ENCODE measurements at places on chromosomes 6 and 20.

- DNase-seq: peak; percentile 28
These were observed 16.9 kb upstream of the ZSCAN9 start for GRCh38 chr6:28208111-28208659.

DNA sequence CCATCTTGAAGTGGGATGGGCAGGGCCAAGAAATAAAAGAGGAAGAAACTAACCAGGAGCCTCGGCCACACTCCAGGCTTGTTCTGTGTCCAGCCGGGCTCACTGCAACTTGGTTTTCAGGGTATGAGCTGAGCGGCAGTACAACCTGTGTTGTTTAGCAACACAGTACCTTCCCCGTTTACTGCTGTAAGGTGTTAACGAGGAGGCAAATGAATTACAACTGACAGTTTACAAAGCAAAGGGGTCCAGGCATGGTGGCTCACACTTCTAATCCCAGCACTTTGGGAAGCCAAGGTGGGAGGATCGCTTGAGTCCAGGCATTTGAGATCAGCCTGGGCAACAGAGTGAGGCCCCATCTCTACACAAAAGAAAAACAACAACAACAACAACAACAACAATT, 481.3 kb upstream of the SULF2 start:
- no peak for DNase-seq

DNA sequence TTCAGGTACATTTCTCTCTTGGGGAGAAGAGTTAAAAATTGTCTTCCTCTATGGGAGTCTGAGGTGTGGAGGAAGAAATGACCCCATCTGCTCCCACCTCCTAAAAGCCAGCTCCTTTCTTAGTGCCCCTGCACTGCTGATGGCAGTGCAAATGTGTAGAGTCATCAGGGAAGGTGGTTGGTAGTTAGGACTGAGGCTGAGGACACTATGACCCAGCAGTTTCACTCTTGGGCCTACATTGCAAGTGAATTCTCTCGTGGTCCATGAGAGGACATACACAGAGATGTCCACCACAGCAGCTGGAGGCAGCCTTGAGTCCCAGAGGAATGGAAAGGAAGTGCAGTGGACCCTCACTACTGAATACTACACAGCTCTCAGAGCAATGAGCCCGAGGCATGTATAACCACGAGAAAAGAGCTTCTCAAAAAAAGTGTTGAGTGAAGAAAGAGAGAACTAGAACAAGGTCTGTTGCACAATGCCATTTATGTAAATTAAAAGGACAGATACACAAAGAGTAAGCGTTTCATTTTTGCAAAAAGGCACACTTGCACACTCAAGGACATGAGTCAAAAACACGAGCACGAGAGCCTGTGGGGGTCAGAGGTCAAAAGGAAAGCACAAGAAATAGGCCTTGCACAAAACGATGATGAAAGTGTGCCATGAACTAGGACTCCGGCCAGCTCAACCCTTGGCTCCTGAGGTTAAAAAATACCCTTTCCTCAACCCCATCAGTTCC, 308.2 kb upstream of the PRND start:
- no peak for DNase-seq

- DNase-seq: no peak
These were observed 11.8 kb upstream of the THBD start for GRCh38 chr20:23061262-23061661.

GRCh38 chr20:21632031-21632734, 73.3 kb upstream of the PAX1 start:
- no peak for DNase-seq

- DNase-seq: no peak
These were observed 993.8 kb upstream of the MAP3K7 start for GRCh38 chr6:91580635-91581034.

- DNase-seq: no peak
These were observed 51.6 kb upstream of the CTNNBL1 start for GRCh38 chr20:37642246-37642645.

- DNase-seq: no peak
These were observed 35.1 kb downstream of the SRC start for GRCh38 chr20:37380864-37381579.
